Amniotic stem cell (primary cell): ENCODE measurements at places on chromosomes 13 and 19.
A peak's percentile ranks its signal among the peaks of the same experiment; 100 is the strongest.

- DNase-seq = peak; percentile 49
Measured at GRCh38 chr13:31638577-31638976, 100.7 kb upstream of the RXFP2 start.

- DNase-seq = no peak
Measured at GRCh38 chr19:39401549-39402345, 4.9 kb upstream of the ZFP36 start.

DNA sequence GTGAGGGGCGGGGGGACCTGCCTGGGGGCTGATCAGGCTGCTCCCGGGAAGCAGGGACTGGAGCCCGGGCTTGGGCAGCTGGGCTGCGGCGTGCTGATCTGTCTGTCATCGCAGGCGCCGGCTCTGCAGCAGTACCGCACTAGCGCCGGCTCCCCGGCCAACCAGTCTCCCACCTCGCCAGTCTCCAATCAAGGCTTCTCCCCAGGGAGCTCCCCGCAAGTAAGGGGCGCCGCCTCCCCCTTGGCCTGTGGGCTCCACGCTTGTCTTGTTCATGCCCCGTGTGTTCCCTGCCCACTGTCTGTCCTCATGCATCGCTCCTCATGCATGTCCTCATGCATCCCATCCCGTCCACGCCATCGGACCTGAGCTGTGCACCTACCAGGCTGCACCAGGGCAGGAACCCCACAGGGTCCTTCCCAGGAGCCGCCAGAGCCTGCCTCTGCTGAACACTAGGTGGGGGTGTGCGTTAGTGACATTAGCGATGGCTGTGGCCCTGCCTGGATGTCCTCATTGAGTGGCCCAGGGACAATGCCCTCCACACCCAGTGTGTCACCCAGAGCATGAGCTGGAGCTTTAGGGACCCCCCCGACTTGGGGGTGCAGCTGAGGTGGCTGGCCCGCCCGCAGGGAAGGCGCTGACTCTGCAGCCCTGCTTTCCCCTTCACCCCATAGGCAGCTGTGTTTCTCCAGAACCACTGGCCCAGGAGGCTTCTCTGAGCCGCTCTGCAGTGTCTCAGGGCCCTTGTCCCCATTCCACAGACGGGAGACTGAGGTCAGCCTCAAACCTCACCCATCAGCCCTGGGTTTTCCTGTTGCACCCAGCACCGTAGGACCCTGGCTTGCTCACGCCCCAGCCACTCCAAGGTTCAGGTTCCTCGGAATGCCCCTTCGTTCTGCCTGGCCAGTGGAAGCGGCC lies 19.5 kb downstream of the COMP start:
- DNase-seq = no peak

GRCh38 chr13:45178349-45179162 lies 22.3 kb downstream of the KCTD4 start:
- peak; percentile 29 for DNase-seq

- DNase-seq = no peak
Measured at GRCh38 chr13:112252804-112253590, 123.2 kb upstream of the SPACA7 start.

DNA sequence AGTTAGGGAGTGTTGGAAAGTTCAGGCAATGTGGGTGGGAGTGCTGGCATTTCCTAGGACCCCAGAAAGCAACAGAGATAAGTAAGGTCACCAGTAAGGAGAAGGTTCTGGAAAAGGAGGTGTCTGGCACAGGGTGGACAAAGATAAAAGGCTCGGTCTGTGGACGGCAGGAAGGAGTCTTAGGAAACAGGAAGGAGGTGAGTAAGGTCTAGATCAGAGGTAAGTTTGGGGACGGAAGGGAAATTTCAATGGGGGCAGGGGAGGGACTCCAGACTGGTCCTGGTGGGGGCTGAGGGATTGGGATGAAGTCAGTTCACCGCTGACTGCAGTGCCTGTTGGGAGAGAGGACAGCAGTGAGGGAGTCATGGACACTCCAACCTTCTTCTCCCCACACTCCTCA lies 7.8 kb upstream of the OPA3 start:
- no peak for DNase-seq

- no peak for DNase-seq
Measured at GRCh38 chr13:44158881-44159632, 214.6 kb upstream of the SERP2 start.

GRCh38 chr13:48158290-48158689 lies 63.4 kb upstream of the MED4 start:
- DNase-seq = no peak

DNA sequence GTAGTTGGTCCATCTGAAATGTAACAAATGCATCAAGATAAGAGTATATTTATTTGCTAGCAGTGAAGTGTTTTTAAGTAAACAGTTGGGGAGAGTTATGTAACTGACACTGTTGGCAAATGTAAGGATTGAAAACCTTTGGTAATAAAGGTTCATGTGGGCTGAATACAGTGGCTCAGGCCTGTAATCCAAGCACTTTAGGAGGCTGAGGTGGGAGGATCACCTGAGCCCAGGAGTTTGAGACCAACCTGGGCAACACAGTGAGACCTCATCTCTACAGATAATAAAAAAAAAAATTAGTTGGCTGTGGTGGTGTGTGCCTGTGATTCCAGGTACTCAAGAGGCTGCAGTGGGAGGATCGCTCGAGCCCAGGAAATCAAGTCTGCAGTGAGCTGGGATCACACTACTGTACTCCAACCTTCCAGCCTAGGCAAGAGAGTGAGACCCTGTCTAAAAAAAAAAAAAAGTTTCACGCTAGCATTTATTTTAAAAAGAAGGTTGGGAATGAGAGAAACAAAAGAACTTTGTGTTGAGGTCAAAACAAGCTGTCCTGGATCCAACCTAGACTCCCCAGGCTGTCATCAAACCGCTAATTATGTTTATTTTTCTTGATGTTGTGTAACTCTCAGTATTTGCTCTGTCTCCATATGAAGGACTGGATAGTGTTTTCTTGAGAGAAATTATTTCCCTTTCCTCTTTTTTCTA lies 20.7 kb downstream of the SETDB2 start:
- DNase-seq = no peak

DNA sequence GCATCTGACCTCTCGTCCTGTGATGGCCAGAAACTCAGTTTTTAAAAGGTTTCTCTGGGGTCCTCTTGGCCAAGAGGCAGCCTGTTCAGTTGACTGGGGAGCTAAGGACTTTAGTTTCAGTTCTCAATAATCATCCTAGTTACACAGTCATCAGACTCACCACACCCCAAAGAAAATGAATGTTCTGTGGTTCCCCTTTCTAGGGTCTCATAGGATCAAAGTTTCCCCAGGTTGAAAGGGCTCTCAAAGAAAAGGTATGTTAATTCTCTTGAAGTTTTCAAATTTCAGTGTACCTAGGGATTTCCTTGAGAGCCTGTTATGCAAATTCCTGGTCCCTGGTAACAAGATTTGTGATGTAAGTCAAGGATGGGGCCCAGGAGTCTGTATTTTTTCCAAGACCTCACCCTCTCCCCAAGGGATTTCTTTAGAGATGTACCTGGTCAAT lies 94.9 kb downstream of the FAM216B start:
- DNase-seq = no peak

DNA sequence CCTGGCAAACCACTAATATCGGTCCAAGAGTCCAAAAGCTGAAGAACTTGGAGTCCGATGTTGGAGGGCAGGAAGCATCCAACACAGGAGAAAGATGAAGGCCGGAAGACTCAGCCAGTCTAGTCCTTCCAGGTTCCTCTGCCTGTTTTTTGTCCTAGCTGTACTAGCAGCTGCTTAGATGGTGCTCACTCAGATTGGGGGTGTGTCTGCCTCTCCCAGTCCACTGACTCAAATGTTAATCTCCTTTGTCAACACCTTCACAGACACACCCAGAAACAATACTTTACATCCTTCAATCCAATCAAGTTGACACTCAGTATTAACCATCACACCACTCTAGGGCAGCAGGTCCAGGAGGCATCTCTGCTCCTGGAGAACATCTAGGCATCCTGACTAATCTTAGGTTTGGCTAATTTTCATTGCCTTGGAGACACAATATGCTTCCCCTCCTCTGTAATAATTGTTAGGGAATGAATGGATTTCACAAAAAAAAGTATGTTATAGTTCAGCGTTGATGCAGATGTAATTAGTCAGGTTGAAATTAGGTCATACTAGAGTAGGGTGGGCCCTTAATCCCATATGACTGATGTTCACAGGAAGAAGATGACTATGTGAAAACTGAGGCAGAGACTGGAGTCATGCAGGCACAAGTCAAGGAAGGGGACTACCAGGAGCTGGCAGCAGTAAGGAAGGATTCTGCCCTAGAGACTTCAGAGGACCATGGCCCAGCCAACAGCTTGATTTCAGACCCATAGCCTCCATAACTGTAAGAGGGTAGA lies 183.4 kb downstream of the RBM26 start:
- DNase-seq = no peak

GRCh38 chr13:41645331-41645730 lies 188.0 kb downstream of the RGCC start:
- peak; percentile 36 for DNase-seq

- peak; percentile 94 for DNase-seq
Measured at GRCh38 chr13:44435142-44435918, 61.7 kb downstream of the SERP2 start.

DNA sequence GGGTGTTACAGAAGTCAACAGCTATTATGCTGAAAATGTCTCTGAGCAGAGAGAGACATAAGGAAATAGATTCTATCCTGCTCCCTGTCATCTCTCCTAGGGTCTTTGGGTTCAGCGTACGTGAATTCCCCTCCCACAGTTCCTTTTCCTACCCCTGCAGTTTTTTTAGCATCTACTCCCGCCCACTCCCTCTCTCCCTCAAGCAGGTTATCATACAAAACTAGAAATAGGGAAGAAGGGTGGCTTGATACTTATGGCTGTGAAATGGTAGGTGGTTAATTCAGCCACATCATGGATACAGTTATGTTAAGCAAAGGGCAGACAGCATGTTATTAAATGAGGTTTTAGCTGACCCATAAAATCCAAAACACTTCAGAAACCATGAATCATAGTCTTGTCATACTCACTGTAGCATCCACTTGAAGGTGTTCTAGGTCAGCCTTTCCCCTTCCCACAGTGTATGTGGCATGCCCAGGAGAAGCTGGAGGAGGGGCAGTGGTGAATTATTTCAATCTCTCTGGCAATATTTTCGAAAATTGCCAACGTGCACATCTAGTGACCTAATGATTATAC lies 236.8 kb upstream of the SERP2 start:
- no peak for DNase-seq

- no peak for DNase-seq
Measured at GRCh38 chr13:87207280-87208003, 463.7 kb upstream of the SLITRK5 start.

GRCh38 chr19:39641773-39642172 lies 13.9 kb upstream of the LGALS16 start:
- DNase-seq = no peak

- DNase-seq = no peak
Measured at GRCh38 chr19:11554160-11554559, 4.9 kb downstream of the ELOF1 start.

GRCh38 chr13:45781553-45782326 lies 69.8 kb downstream of the SIAH3 start:
- no peak for DNase-seq

- DNase-seq = no peak
Measured at GRCh38 chr13:27339299-27339698, 68.7 kb downstream of the RASL11A start.

DNA sequence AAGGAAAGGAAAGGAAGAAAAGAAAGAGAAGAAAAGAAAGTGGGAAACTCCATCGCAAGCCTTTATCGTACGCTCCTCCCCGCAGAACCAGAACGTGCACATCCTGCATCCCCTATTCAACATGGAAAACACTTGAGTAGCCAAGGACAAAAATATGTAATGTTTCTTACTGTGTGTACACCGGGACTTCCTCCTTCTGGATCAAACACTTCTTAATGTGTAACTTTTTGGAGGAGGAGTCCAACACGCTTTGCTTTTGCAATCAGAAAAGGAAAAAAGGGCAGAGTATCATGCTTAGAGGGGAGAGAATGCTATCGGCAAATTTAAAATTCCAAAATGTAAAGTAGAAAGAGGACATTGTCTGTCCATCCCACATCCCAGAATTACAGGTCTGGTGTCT lies 7.8 kb upstream of the SHFL start:
- DNase-seq = no peak

GRCh38 chr19:7654401-7654800 lies 14.4 kb upstream of the RETN start:
- no peak for DNase-seq

DNA sequence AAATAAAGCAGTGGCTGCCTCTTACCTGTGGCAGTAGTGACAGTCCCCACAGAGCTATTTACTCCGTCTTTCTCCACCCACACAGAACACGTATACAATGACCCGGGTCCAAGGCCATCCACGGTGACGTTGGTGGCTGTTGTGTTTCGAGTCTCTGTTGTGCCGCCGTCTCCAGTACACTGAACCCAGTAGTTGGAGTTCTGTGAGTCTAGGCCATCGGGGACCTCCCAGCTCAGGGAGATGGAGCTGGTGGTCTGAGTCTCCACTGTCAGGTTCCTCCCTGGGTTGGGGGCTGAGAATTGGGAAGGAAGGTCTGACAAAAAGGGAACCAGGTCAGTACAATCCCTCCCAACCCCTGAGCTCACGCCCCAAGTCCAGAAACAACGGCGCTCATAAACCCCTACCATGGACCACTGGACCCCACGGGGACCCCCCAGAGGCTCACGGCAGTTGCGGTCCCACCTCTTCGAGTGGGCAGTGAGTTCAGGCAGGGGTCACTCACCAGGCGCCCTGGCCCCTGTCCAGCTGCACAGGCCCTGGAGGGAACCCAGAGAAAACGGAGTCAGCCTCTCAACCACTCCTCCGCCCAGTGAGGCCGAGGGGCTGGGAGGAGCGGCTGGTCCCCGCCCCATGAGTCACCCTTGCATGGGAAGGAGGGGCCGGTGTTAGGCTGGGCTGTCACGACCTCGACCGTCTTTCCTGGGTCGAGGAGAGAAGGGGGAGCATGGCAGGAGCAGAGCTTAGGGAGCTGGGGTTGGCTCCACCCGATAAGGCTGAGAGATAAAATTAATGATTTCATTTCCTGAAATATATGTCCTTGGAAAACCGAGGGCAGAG lies 2.4 kb downstream of the PTPRH start:
- DNase-seq = peak; percentile 75
